ENCODE measurements at places on chromosomes 4 and X.

GRCh38 chrX:152913910-152914309 lies 16.0 kb downstream of the ZNF185 start:
- no peak for DNase-seq

DNA sequence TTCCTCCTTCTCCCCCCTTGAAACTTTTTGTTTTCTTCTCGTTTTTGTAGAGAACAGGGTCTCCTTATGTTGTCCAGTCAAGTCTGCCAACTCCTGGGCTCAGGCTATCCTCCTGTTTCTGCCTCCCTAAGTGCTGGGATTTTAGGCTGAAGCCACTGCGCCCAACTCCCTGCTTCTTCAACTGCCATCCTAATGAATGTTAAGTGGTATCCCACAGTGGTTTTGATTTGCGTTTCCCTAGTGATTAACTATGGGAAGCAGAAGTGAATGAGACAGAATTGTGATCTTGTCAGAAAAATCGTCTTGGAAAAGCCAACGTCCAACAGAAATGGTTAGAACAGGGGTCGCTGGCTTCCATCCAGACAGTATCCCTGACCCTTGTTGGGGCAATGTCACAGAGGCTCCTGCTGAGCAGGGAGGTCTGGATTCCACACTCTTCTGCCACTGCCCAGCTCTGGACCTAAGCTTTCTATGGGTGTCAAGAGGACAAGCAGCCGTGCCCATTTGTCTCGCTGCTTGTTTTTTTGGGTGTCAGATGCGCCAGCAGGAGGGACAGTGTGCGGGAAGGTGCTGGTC lies 869 bp upstream of the ADD1 start:
- DNase-seq = no peak

GRCh38 chrX:37993837-37994619 lies 12.3 kb upstream of the SYTL5 start:
- DNase-seq = no peak

DNA sequence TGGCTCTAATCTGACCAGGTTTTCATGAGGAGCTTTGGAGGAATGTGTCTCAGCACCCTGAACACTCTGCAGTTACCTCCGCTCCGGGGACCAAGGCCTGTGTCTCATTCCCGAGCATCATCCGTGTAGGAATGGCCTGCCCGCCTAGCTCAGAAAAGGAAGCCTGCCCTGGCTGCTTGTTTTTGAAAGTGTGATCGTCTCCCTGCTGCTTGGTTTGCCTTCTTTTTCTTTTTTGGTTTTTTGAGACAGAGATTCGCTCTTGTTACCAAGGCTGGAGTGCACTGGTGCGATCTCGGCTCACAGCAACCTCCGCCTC lies 73.3 kb downstream of the CRLF2 start:
- no peak for DNase-seq

- DNase-seq = peak; percentile 18
Observed at GRCh38 chr4:73589887-73590801, 30.1 kb downstream of the RASSF6 start.

GRCh38 chr4:77466430-77466829 lies 139.2 kb upstream of the CXCL13 start:
- no peak for DNase-seq

Measured in GM18507 (cell line).